ENCODE measurements at places on chromosomes 13 and 19. TPM values are rescaled to one million over a fixed set of nuclear protein-coding genes. Genes with fewer than 3 reads are reported as not detected.

DNA sequence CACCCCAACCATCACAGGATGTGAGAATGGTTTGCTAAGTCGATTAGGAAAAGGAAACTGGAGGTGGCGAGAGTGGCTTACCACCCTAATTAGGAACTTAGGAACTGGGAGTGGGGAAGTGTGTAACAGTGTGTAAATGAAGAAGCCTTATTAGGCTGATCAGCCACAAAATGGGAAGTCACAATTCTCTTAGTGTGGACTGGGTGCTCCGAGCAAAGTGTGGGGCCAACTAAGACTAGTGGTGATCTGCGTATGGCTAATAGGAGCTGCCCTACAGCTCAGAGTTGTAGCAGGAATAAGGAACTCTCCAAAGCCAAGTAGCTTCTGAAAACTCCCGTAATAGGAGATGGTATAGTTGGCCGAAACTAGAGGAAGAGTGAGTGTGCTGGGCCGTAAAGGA, 7.6 kb downstream of the SIGLEC11 start:
- no peaks in the 10 kb centered on the region for H3K27me3 ChIP-seq
- no peak overlapping the region for H3K4me3 ChIP-seq
- H3K27ac ChIP-seq, result no peak overlapping the region
- peaks cover 46% of the 10 kb centered on the region for H3K4me1 ChIP-seq
- no peaks in the 10 kb centered on the region for H3K36me3 ChIP-seq

DNA sequence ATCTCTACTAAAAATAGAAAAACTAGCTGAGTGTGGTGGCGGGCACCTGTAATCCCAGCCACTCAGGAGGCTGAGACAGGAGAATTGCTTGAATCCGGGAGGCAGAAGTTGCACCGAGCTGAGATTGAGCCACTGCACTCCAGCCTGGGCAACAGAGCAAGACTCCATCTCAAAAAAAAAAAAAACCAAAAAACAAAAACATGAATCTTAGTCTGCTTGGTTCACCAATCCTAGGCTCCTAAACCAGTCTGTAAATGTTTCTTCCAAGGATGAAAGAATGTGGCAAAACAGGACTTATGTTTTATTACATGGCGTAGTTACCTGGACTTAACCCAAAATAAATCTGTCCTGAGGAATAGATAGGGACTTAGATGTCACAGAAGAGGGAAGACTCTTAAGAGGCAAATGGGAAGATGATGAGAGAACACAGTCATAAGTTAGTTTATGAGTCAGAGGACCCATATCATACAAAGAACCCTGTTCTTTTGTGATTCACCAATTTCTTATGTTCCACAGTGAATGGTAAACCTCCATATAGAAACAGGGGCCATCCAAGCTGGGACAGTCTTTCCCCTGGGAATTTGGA, 6.9 kb upstream of the FBXL3 start:
- H3K27ac ChIP-seq, result no peak overlapping the region
- H3K4me1 ChIP-seq, result no peaks in the 10 kb centered on the region
- H3K4me3 ChIP-seq, result no peak overlapping the region
- H3K36me3 ChIP-seq, result no peaks in the 10 kb centered on the region
- no peak for DNase-seq
- no peaks in the 10 kb centered on the region for H3K27me3 ChIP-seq

DNA sequence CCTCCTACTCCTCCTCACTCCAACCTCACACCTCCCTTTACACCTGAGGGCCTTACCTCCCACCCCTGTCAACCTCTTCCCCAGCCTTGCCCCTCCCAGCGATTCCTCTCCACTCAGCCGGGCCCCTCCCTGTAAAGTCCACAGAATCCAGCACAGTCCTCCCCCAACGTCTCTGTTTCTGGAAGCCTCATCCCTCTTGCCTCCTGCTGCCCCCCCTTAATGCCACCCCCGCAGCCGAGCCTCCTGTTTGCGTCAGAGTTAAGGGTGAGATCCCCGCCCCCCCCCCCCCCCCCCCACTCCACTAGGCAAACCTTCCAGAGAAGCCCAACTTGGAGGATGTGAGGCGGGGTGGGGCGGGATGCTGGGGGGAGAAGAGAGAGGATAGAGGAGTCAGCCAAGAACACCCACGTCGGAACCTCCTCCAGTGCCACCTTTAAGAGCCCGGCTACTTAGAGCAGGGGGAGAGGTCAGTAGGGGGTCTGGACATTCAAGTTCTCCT, 2.1 kb downstream of the UNC13A start:
- H3K4me3 ChIP-seq, result no peak overlapping the region
- no peaks in the 10 kb centered on the region for H3K36me3 ChIP-seq
- peaks cover 19% of the 10 kb centered on the region for H3K4me1 ChIP-seq

- H3K4me1 ChIP-seq, result no peaks in the 10 kb centered on the region
- H3K27ac ChIP-seq, result no peak overlapping the region
- H3K4me3 ChIP-seq, result no peak overlapping the region
Observed at GRCh38 chr13:99994638-99995020, 13.0 kb downstream of the ZIC2 start.

GRCh38 chr13:70960841-70961443, 852.7 kb upstream of the KLHL1 start:
- H3K27ac ChIP-seq, result no peak overlapping the region
- no peaks in the 10 kb centered on the region for H3K36me3 ChIP-seq
- no peaks in the 10 kb centered on the region for H3K27me3 ChIP-seq
- no peaks in the 10 kb centered on the region for H3K4me1 ChIP-seq

DNA sequence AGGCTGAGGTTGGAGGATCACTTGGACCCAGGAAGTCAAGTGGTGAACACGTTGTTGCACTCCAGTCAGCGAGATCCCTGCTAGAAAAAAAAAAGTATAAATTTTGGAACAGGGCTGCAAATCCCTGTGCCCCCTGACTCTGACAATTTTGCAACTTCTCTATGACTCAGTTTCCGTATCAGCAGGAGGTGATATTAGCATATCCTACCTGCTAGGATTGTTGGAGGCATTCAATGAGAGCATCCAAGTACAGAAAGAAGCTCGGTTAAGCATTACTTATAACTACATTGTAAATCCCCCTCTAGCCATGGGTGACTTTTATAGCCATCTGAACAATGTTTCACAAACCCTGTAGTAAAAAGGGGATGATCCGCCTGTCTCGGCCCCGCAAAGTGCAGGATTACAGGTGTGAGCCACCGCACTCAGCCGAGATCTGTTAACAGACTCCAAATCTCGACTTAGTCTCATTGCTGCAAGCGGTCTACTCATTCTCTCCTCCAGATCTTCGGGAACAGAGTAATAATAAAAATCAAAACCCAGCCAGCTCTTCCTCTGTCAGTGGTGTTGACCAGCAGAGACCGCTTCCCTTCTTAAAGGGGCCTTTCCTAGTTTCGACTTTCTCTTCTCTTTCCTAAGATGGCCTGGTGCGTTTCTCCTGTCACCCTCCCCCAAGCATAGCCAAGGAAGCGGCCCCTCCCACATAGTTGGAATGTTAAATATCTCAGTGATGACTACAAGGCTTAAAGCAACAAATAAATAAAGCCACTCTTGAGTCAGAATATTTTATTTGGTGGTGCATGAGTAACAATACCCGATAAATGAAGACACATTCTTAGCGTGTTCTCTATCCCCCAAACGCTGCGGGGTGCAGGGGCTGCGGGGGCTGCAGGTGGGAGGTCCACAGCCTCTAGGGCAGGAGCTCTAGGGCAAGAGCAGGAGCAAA, 10.3 kb upstream of the BICRA start:
- H3K4me3 ChIP-seq, result peak overlapping the region; percentile 9
- no peaks in the 10 kb centered on the region for H3K36me3 ChIP-seq
- peaks cover 26% of the 10 kb centered on the region for H3K4me1 ChIP-seq
- DNase-seq, result no peak
- H3K27ac ChIP-seq, result peak overlapping the region; percentile 48

GRCh38 chr19:32388393-32388855, 17.1 kb upstream of the DPY19L3 start:
- H3K4me3 ChIP-seq, result no peak overlapping the region
- no peaks in the 10 kb centered on the region for H3K27me3 ChIP-seq
- no peak for DNase-seq
- no peak overlapping the region for H3K27ac ChIP-seq
- H3K36me3 ChIP-seq, result no peaks in the 10 kb centered on the region

- H3K27ac ChIP-seq, result no peak overlapping the region
- no peaks in the 10 kb centered on the region for H3K27me3 ChIP-seq
- H3K36me3 ChIP-seq, result no peaks in the 10 kb centered on the region
- no peak for DNase-seq
Observed at GRCh38 chr19:5296457-5297271, 43.9 kb downstream of the PTPRS start.

DNA sequence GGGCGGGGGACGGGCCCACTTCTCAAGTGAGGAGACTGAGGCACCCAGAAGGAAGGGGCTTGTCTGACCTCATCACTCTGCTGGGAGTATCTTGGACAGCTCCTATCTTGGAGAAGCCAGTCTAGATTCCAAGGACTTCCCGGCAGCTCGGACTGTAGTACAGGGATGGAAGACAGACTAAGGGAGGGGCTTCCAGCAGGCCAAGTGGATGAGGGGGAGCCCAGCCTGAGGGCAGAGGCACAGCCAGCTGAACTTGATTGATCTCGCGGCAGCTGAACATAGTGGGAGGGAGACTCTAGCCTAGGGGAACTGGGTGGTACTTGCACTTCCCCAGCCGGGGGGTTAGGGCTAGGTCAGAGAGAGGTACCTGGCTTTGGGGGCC, 711 bp downstream of the CILP2 start:
- H3K4me1 ChIP-seq, result peaks cover 24% of the 10 kb centered on the region
- H3K4me3 ChIP-seq, result no peak overlapping the region
- H3K27me3 ChIP-seq, result peaks cover 2% of the 10 kb centered on the region
- no peak for DNase-seq
- H3K36me3 ChIP-seq, result no peaks in the 10 kb centered on the region

- no peak overlapping the region for H3K27ac ChIP-seq
- H3K36me3 ChIP-seq, result no peaks in the 10 kb centered on the region
- DNase-seq, result no peak
- H3K4me3 ChIP-seq, result no peak overlapping the region
- peaks cover 7% of the 10 kb centered on the region for H3K4me1 ChIP-seq
Observed at GRCh38 chr19:36059180-36059910, 4.6 kb downstream of the WDR62 start.

DNA sequence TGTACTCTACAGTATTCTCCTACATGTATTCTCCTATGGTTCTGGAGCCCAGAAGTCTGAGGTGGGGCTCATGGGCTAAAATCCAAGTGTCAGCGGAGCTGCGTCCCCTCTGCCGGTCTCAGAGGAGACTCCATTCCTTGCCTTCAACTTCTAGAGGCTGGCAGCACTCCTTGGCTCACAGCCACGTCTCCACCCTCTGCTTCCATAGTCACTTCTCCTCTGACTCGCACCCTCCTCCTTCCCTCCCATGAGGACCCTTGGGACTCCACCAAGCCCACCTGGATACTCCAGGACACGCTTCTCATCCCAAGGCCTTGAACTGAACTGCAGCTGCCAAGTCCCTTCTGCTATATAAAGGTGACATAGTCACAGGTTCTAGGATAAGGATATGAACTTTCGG, 27.8 kb downstream of the DHRS12 start:
- H3K27ac ChIP-seq, result no peak overlapping the region
- H3K4me1 ChIP-seq, result no peaks in the 10 kb centered on the region
- H3K4me3 ChIP-seq, result no peak overlapping the region
- H3K36me3 ChIP-seq, result peaks cover 36% of the 10 kb centered on the region

Gene ZNF561
- 30.3 TPM for total RNA-seq

Gene CCDC70
- total RNA-seq, result not detected

Gene NDUFA7
- total RNA-seq, result 19.5 TPM

Gene RGS9BP
- total RNA-seq, result not detected

Gene MYO1F
- 20.7 TPM for total RNA-seq

Gene CEACAM20
- total RNA-seq, result not detected

Gene GJB6
- total RNA-seq, result not detected
